NCI-H510A treated with DMSO at 0.1 percent for 48 hours (cell line): ENCODE measurements at places on chromosomes 7 and 10.

DNA sequence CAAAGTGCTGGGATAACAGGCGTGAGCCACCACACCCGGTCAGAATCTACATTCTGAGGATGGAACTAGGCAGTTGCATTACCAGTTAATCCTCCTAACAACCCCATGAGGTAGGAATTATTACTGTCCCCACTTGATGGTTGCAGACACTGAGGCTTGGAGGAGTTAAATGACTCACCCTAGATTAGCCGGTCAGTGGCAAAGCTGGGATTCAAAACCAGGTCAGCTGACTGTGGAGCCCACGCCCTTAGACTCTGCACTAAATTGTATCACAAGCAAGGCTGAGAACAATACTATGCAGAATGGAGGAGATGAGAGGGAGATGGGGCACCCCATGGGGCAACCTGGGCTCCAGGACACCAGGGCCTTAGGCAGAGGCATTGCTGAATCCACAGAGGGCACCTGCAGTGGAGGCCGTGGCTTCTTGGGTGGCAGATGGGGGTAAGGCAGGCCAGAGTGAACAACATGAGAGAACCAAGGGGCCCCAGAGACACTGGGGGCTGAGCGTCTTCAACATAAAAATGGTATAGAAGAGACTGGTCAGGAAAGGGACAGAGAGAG is 723.4 kb downstream of the PARD3 start:
- DNase-seq, result no peak

- no peak for DNase-seq
These were observed 60.7 kb downstream of the ZMIZ1 start for GRCh38 chr10:79129361-79129997.

- DNase-seq, result no peak
These were observed 486.1 kb downstream of the SEMA3D start for GRCh38 chr7:84700563-84701370.

DNA sequence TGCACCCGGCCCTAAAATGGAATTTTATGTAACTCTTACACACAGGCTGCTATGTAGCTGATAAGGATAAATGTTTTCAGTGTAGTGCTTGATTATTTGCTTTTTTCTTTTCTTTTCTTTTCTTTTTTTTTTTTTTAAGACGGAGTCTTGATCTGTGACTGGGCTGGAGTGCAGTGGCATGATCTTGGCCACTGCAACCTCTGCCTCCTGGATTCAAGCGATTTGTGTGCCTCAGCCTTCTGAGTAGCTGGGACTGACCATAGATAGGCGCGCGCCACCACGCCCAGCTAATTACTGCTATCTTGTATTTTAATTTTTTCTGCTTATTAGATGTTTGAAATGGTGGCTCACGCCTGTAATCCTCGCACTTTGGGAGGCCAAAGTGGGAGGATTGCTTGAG is 3.4 kb downstream of the RABGEF1 start:
- DNase-seq, result no peak

GRCh38 chr10:107986571-107986970 is 822.1 kb upstream of the SORCS1 start:
- DNase-seq, result no peak

GRCh38 chr10:32629910-32630309 is 184.0 kb downstream of the CCDC7 start:
- no peak for DNase-seq

DNA sequence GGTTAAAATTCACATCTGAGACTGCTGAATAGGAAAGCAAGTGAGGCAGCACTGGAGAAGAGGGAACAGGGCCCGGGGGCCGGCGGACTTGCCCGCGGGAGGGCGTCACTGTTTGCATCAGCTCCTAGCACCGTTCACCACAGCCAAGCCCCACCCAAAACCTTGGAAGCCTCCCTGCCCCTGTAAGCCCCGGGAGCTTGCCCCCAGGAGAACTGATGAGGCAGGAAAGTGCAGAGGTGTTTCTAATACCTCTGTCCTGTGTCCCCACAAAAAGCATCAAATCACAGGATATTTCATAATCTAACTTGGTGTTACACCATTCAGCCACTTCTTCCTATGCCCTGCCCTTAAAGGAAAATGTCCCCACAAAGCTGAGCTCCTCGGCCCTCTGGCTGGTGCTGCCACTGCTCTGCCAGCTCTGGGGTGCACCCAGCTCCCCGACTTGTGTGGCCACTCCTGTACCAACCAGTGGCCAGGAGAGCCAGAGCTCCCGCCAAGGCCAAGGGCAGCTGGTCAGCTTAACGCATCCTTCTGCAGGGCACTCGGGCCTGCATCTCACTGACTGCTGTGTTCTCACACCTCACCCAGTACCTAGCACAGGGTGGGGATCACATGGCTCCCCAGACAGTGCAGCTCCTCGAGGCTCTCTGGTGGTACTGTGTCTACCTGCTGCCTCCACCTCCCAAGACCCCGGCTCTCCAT is 47.3 kb upstream of the CNPY1 start:
- no peak for DNase-seq

GRCh38 chr7:17234398-17235031 is 63.9 kb upstream of the AHR start:
- DNase-seq, result no peak
